ENCODE measurements at places on chromosomes 1 and 21.

DNA sequence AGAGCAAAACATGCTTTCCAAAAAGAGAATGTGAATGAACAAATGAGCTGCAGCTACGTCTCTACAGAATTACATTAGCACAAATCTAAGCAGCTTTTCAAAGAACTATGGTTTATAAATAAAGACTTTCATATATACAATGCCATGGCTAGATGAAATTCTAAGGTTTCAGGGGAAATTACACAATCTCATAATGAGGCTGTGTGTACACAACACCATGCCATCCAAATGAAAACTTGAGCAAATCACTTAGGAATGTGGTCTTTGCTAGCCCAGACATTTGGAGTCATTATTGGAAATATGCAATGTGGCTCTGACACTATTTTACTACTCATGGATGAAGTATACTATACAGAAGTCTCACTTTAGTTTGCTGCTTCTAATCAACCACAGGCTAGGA, 37.5 kb downstream of the SPAG17 start:
- DNase-seq = no peak
- H3K4me3 ChIP-seq = no peak overlapping the region
- no peaks in the 10 kb centered on the region for H3K36me3 ChIP-seq
- no peaks in the 10 kb centered on the region for H3K4me1 ChIP-seq
- H3K27ac ChIP-seq = no peak overlapping the region

GRCh38 chr1:172071746-172072145, 230.4 kb downstream of the DNM3 start:
- peaks cover 2% of the 10 kb centered on the region for H3K36me3 ChIP-seq
- no peak for DNase-seq
- H3K27me3 ChIP-seq = no peaks in the 10 kb centered on the region

GRCh38 chr1:187566354-187566753, 737.6 kb downstream of the PLA2G4A start:
- no peaks in the 10 kb centered on the region for H3K27me3 ChIP-seq
- no peaks in the 10 kb centered on the region for H3K36me3 ChIP-seq
- H3K4me3 ChIP-seq = no peak overlapping the region
- H3K27ac ChIP-seq = no peak overlapping the region
- no peaks in the 10 kb centered on the region for H3K4me1 ChIP-seq

- no peaks in the 10 kb centered on the region for H3K36me3 ChIP-seq
- H3K4me1 ChIP-seq = peaks cover 13% of the 10 kb centered on the region
- no peak for DNase-seq
- H3K27ac ChIP-seq = no peak overlapping the region
- no peaks in the 10 kb centered on the region for H3K27me3 ChIP-seq
Observed at GRCh38 chr1:172938681-172939080, 112.1 kb downstream of the TNFSF18 start.

DNA sequence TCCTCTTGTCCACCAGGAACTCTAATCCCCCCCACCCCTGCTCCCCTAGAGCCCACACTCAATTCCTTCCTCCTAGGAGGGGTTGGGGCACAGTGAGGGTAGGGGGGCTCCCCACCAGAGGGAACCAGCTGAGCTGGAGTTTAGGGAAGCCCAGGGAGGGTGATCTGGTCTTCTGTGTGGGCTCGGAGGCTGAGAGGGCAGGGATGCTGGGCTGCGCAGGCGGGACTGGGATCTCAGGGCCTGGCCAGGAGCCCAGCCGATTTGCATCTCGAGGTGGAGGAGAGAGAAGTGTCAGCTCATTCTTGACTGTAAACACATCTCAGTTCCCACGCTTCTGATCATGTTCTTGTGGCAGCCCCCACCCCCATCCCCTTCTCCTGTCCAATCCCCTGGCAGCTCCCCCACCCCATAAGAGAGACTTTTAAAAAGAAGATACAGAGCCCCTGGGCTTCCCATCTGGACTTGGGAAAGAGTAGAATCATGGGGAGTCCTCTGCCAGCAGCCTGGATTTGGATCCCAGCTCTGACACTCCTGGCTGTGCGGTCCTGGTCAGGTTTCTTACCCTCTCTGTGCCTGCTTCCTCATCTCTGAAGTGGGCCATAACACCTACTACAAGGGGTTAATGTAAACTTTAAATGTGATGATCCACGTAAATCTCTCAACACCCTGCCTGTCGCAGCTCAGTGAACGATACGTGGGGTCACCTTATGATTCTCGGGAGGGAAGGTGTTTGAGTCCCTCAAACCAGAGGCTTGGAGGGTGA, 6.6 kb downstream of the PEAR1 start:
- no peaks in the 10 kb centered on the region for H3K4me1 ChIP-seq
- no peak overlapping the region for H3K4me3 ChIP-seq
- no peaks in the 10 kb centered on the region for H3K36me3 ChIP-seq
- H3K27ac ChIP-seq = no peak overlapping the region
- H3K27me3 ChIP-seq = peaks cover 23% of the 10 kb centered on the region

DNA sequence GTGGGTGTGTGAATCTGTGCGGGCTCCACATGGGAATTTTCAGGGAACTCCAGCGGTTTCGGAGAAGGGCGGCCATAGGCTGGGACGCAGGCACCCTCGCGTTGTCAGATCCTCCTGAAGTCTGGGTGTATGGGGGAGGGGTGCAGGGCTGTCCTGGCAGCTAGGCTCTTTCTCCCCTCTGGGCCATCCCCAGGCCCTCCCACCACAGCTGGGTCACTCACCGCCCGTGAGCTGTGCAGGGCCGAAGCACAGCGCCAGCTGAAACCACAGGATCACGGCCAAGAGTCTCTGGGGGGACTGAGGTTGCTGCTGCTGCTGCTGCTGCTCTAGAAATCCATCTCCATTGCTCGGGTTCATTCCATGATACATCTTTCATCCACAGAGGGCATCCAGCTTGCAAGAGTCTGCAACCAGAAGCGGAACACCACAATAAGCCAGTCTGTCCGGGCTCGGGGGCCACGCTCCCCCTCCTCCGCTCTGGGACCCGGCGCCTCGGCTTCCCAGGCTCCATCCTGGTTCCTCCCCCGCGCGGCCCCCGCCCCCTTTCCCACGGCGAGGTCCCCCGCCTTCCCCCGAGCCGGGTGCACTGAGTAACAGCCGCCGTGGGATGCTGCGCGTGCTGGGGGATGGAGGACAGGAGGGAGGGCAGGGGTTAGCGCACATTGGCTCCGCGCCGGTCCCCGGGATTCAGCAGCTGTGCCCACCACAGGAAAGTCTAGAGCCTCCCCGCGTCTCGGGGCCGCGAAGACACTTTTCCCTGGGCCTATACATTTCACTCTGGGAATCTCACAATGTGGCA, 720 bp downstream of the SUSD4 start:
- DNase-seq = no peak
- H3K36me3 ChIP-seq = no peaks in the 10 kb centered on the region
- peak overlapping the region; percentile 85 for H3K4me3 ChIP-seq
- H3K27me3 ChIP-seq = peaks cover 15% of the 10 kb centered on the region
- no peak overlapping the region for H3K27ac ChIP-seq

DNA sequence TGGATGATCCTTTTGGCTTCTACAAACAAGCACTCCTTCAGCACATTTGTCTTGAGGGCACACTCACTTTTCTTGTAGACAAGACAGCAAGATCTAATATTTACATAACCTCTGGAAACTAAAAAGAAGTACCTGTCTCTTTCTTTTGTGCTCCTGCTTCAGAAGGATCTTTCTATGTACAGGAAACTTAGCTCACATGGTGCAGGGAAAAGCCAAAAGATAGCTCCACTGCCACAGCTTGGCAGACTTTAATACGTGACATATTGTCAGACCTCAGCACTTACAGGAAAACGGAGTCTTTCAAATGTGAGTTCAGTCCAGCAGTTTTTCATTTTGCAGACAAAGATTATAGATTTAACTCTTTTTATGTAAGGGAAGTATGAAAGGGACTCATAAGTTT, 225.5 kb upstream of the SAMSN1 start:
- no peaks in the 10 kb centered on the region for H3K27me3 ChIP-seq
- H3K4me1 ChIP-seq = peaks cover 3% of the 10 kb centered on the region
- no peak overlapping the region for H3K27ac ChIP-seq
- DNase-seq = no peak
